ENCODE measurements at places on chromosomes 4 and X.

DNA sequence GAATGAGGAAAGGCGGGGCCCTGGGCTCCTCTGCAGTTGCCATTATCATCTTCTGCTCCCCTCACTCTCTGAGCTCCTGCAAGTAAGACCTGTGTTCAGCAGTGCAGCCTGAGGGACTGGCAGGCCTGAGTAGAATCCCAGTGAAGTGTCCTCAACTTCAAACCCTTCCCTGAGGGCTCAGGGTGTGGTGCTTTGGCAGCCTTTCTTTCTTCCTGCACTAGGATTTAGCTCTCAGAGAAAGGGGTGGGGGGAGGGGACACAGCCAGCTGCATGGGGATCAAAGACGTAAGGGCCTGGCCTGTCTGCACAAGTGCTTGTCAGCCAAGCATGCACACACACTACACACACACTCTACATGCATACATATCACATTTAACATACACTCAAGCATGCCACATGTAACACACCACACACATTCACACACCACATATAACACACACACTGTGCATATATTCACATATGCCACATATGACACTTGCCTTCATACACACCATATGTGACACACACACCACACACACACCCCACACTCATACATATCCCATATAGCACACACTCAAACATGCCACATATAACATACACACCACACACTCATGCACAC, 223.4 kb upstream of the RPL34 start:
- no peak for DNase-seq

DNA sequence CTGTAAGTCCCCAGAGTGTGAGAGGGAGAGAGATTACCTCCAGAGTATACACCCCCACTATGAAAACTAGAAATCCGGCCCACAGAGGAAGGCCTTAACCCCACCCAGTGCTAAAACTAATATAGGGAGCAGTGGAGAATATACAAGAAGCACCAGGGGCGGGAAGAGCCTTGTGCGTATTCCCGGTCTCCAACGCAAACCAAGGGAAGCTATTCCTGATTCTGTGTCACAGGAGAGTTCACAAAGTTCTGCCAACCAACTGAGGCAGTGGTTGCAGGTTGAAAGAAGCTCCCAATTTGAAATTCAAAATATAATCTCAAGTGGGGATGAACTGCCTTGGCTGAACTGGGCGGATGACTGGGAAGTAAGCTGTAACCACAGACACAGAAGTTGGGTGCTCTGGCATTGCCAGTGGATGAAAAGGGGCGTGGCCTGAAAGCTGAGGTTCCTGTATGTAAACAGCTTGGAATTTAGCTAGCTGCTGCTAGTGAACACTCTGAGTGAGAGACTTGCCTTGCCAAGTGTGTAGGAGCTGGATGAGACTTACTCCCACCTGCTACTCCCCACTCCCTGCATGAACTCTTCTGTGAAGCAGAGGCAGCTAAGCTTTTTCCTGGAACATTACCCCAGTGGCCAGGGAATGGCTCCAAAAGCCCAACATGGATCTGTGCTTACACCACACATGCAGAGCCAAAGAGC, 32.7 kb downstream of the ELF2 start:
- no peak for DNase-seq

- DNase-seq: no peak
Observed at GRCh38 chrX:35076061-35076460, 133.5 kb downstream of the FAM47B start.

DNA sequence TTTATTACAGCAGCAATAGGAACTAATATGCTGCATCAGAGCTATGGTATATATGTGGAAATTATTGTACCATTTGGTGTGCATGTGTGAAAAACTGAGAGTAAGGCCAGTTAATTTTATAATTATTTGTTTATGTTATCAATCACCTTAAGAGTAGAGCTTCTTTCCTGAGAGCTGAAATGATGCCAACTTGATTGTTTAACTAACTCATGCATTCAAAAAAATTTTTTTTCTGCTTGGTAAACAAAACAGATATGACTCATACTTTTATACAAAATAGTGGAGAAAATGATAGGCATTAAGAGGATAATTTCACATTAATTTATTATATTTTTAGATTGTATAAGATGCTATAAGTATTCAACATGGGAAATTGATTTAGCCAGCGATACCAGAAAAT, 622.7 kb downstream of the RAPGEF2 start:
- no peak for DNase-seq

DNA sequence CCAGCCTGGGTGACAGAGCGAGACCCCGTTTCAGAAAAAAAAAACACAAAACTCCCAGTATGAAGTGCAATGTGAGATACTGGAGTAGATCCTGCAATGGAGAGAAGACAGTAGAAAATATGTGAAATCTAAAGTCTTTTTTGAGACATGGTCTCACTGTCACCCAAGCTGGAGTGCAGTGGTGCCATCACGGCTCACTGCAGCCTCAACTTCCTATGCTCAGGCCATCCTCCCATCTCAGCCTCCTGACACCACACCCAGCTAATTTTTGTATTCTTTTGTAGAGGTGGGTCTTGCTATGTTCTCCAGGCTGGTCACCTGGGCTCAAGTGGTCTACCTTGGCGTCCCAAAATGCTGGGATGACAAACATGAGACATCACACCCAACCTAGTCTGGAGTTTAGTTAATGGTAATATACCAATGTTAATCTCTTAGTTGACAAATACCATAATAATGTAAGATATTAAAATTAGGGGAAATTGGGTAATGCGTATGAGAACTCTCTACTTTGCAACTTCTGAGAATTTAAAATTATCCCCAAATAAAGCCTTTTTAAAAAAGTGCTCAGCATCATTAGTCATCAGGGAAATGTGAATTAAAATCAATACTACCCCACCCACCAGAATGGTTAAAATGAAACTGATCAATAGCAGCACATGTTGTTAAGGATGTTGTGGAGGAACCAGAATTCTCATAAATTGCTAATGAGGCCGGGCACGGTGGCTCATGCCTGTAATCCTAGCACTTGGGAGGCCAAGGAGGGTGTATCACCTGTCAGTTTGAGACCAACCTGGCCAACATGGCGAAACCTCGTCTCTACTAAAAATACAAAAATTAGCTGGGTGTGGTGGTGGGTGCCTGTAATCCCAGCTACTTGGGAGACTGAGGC, 15.0 kb downstream of the RBMX start:
- DNase-seq: no peak

- no peak for DNase-seq
Observed at GRCh38 chr4:95129821-95130311, 372.1 kb downstream of the BMPR1B start.

GRCh38 chr4:119794681-119795080, 166.1 kb upstream of the PDE5A start:
- DNase-seq: no peak
